ENCODE measurements at places on chromosomes 13 and 19.

DNA sequence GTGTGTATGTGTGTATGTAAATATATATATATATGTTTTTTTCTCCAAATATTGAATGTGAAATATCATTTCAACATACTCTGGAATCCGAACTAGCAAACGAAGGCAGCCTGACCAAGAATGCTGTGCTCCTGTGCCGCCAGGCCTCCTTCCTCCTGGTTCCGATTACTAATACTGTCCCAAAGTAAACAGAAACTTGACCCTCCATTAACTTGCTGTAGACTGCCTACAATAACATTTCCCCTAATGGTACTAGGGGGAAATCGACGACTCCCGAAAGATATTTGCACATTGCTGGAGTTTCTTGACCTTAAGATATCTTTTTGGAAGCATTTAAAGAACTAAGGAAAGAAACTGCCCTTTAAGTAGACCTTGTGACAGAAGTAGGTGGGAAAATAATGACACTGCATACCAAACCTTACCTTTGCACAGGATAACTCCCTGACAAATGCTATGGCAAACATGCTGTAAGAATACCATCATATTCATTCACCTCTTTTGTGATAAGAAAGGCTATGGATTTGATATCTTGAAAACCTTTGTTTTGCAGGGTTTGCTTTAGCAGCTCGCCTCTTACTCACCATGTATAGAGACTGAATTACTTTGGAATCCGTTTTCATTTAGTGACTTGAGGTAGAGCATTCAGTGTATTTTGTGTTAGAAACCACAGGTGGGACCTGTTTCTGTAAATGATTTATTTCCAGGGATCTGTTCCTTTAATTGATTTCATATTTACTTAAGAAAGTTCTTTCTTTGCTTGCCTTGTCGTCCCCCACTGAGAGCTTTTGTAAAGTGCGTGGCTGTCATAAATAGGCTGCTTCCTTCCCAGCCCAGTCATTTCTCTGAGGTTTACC, 80.1 kb downstream of the KLF5 start:
- no peak for DNase-seq

DNA sequence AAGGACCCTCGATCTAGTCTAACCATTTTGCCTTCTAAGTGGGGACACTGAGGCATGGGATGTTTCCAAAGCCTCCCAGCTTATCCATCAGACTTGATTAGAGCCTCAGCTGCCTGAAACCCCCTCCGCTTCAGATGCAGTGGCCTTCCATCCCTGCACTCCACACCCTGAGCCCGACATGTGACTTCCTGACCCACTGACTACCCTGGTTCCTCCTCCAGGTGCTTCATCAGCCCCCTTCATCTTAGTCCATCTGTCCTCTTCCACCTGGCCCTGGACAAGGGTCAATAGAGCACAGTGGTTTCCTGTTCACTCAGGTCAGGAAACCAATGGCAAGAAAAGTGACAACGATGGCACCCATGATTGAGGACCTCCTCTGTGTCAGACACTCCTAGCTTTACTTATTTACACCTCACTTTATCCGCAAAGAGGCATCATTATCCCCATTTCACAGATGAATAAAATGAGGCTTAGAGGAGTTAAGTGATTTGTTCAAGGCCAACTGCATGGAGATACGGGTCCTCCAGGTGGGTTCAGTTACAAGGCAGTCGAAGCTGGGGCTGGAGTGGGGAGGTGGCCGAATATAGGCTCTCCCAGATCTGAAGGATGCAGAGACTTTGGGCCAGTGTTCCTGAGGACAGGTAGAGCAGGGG, 81.6 kb upstream of the TM9SF2 start:
- no peak for DNase-seq

GRCh38 chr13:65917731-65918130, 1312.4 kb downstream of the PCDH9 start:
- no peak for DNase-seq

- DNase-seq: no peak
These were observed 192.1 kb downstream of the TM9SF2 start for GRCh38 chr13:99693351-99693750.

DNA sequence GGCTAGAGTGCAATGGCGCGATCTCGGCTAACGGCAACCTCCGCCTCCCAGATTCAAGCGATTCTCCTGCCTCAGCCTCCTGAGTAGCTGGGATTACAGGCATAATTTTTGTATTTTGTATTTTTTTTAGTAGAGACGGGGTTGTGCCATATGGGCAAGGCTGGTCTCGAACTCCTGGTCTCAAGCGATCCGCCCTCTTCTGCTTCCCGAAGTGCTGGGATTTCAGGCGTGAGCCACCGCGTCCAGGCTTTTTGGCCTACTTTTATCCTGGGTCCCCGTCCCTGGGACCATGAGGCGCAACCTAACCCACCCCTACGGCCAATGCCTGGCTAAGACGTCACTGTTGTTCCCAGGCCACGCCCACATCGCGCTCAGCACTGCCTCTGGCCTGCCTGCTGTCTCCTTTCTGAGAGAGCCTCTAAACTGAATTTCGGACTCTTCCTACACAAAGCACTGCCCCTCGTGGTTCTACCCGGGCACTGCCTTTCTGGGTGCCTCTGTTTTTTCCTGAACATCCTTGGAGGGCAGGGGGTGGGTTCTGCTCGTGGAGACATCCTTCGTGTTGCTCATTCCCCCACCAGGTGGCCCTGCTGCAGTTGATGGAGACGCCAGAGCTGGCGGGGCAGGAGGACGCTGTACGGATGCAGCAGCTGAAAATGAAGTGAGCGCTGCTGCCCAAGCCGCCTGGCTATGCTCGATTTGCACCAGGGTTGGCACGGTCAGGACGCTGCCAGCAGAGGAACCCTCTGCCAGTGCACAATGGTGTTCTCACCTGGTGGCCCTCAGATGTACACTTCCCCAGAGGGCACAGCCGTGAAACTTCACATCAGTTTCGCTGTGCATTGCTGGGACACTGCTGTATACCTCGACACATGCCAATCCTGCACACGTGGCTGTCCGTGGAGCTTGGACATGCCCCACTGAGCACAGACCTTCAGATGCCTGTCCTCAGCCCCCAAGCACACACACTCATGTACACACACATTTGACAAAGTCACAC, 2.0 kb downstream of the REX1BD start:
- DNase-seq: peak; percentile 99
